ENCODE measurements at places on chromosomes 3 and 15.

GRCh38 chr3:78274475-78275065 lies 1234.7 kb downstream of the ROBO2 start:
- no peak for DNase-seq

DNA sequence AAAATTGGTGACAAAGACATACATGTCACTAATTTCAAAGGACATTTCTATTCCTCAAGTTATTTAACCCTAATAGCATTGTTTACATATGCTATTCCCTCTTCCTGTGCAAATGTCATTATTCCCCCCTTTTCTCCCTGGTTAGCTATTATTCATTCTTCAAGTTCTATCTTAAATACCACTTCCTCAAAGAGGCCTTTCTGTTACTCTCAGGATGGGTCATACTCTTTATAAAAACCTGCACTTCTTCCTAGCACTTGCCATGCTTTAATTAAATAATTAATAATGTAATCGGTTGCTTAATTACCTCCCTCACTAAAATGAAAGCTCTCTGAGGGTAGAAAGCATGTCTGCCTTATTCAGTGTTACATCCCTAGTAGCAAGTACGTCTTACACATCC lies 88.5 kb downstream of the XRN1 start:
- DNase-seq, result no peak

GRCh38 chr15:69472562-69472961 lies 19.9 kb downstream of the RPLP1 start:
- DNase-seq, result no peak

DNA sequence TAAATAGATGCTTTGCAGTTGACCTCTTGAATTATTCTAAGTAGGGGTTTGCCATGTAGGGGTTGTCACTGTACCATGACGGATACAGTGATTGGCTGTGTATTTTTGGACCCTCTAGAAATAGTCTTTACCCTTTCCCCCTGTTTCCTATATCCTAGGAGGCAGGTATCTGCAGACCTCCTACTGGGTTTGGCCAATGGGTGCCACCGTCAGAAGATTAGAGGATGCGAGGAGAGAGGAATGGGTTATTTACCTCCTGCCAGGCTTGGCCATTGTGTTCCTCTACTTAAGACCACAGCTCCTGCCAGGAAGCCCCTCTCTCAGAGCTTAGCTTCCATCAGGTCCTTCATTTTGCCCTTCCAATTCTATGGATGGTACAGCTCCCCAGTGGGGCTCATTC lies 40.2 kb upstream of the CLRN1 start:
- no peak for DNase-seq

- no peak for DNase-seq
Observed at GRCh38 chr15:61390138-61390537, 161.0 kb upstream of the RORA start.

- no peak for DNase-seq
Observed at GRCh38 chr15:83653639-83654378, at the start of gene ADAMTSL3. Gene ADAMTSL3 (plus strand): TSS chr15:83654123. CDS start chr15:83655762, 1,639 bp downstream.

DNA sequence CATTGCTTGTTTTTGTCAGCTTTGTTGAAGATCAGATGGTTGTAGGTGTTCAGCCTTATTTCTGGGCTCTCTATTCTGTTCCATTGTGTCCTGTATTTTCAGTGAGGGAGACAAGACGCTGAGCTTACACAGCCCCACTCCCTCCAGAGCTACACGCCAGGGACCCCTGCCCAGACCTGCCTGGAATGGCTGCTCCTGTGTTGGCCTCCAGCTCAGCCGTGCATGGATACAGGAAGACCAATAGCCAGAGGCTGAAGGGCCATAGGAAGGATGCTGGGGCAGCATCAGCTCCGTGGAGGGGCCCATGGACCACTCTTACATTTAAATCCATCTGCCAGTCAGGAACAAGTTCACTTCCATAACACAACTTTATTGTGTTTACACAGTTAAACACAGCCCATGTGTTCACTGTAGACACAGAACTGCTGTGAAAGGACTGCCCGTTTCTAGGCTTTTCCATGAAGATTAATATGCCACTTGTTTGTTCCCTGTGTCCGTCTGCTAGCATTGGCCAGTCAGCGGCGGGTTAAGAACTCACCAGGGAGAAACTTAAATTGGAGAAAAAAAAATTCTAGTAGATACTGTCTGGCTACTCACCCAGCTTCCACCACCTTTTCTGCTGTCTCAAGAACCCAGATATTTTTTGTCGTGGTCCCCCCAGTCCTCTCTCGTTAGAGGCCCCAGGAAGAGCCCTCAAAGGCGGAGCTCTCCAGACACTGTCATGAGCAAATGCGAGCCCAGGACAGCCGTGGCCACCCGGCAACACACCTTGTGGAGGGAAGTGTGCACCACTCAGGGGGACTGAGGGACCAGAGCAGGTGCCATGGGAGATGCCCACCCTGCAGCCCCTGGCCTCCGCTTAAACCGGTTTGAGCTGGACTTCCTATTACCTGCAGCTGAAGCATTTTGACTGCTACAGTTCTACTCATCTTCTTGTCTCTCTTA lies 142.3 kb upstream of the MEF2A start:
- no peak for DNase-seq

- DNase-seq, result no peak
Observed at GRCh38 chr15:78374436-78375393, 34.6 kb downstream of the CRABP1 start.

- no peak for DNase-seq
Observed at GRCh38 chr15:100205549-100206295, 136.1 kb downstream of the ADAMTS17 start.

DNA sequence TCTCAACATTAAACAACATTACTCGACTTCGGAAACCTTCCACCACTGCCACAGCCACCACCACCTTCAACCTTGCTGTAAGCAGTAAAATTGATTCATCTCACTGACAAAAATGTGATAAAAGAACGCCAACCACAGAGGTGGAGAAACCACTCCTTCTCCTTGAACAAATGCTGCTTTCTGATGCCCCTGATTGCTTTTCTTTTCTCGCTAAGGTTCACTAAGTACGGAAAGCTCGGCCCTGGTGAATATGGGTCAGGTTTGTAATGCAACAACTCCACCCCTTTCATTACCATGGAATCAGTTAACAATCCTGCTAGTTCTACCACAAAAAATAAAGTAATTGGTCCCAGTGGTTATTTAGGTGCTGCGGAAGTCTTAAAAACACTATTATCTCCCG lies 44.9 kb downstream of the MEIS2 start:
- DNase-seq, result no peak

GRCh38 chr15:96325541-96326327 lies 4.8 kb upstream of the NR2F2 start:
- DNase-seq, result no peak

- DNase-seq, result no peak
Observed at GRCh38 chr3:130849091-130849552, 44.8 kb upstream of the ATP2C1 start.

DNA sequence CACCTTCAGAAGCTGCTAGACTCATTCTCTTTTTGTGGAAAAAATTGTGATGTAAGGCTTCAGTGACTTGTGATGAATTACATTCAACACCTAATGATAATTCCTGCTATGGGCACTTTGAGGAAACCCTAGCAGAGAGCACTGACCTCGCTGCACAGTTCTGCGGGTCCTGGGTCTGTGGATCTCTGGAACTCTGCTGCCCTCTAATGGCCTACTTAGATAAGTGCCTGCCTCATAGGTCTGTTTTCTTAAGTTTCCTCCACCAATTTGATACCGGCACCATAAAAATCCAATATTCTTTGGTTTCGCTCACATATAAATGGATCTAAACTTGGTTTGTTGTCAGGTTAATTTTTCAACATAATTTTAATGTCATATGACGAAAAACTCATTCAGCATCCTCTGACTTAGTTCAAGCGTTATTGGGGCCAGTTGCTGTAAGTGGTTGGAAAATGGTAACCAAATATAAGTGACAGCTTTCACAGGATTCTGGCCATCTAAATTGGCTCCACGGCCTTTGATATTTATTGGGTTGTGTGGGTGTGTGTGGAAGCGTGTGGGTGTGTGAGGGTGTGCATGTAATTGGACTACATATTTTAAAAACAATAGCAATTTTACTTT lies 10.4 kb downstream of the SLITRK3 start:
- DNase-seq, result no peak

DNA sequence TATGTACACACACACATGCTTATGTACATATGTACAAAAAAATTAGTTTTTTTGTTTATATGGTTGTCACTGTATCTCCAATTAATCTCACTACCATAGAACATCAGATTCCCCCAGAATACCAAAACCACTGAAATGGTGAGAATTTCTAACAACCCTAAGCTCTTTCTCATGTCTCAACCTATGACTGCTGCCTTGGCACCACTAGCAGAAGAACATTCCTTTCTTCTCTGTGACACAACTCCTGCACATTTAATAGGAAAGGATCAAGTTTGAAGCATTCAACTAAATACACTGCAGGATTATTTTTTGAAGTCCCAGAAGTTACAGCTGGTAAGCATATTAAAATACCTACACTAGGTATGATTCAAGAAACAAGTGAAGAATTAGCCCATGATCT lies 109.6 kb downstream of the FAM174B start:
- no peak for DNase-seq

DNA sequence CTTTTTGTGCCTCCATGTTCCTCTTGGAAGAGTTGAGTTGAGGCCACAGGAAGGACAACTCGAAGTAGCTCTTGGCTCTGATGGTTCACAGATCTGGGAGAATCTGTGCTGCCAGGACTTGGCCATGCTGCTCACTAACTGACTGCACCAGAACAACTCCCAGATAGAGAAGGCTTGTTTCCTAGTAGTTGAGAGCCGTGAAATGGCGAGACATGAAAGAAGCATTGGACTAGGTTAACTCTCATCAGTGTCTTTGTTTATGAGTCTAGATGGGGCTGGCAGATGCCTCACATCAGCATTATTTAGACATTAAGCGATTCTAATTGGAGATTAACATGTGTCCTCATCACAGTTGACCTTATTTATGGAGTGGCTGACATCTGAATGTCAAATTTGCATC lies 92.9 kb upstream of the AGBL1 start:
- DNase-seq, result no peak

- no peak for DNase-seq
Observed at GRCh38 chr3:66539466-66539989, 38.7 kb upstream of the LRIG1 start.

GRCh38 chr3:46987319-46987742 lies 7.9 kb downstream of the NBEAL2 start:
- no peak for DNase-seq

DNA sequence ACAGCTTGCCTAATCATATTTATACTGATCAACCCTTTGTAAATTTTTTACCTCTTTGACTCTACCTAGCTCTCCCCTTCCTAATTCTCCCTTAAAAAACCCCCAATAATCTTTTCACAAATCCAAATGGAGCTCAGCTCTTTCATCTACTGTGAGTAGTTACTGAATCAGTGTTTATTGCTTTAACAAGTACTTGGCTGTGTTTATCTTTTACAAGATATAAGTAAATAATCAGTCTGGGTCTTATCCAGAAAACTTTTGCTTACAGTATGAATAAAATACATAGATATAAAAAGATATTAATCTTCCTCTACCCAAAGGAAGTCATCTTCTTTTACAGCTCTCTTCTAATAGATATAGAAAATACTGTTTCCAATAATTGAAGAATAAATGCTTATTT lies 366.4 kb downstream of the RAP2B start:
- no peak for DNase-seq

GRCh38 chr3:191366675-191367074 lies 36.3 kb upstream of the UTS2B start:
- no peak for DNase-seq

DNA sequence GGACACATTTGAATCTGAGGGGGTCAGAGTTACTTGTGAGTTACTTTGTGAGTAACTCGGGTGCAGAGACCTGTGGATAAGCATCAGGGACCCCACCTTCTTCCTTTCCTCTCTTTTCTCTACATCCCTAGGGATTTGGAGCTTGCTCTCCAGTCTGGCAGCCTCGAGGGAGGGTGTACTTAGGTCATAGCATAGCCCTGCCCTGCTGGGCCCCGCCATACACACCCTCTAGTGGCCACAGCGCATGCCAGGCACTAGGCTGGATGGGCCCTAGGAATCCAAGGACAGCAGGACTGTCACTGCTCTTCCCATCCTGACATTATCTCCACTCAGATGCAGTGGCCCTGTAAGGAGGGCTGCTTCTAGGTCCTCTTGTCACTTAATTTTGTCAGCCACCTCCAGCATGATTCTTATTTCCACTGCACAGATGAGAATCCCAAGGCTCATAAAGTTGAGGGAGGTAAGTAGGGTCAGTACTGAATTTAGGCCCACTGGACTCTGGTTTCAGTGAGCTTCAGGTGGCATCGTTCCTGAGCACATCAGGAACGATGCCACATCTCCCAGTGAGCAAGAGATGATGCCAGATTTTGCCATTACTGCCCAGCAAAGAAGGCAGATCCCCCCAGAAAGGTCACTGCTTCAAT lies 3.6 kb upstream of the SMAD6 start:
- DNase-seq, result no peak

- DNase-seq, result no peak
Observed at GRCh38 chr3:182983876-182984275, 3.5 kb upstream of the DCUN1D1 start.

- DNase-seq, result no peak
Observed at GRCh38 chr3:127589600-127590281, 792 bp downstream of the TPRA1 start.

- no peak for DNase-seq
Observed at GRCh38 chr15:52228921-52229320, 37.7 kb upstream of the GNB5 start.

GRCh38 chr3:183515968-183516851 lies 39.3 kb downstream of the KLHL6 start:
- peak; percentile 54 for DNase-seq

- DNase-seq, result no peak
Observed at GRCh38 chr15:39807791-39808190, 25.1 kb upstream of the FSIP1 start.

GRCh38 chr3:69409011-69409410 lies 23.1 kb upstream of the FRMD4B start:
- no peak for DNase-seq
